Stimulated activated CD8-positive, alpha-beta memory T cell treated with anti-CD3 and anti-CD28 coated beads, Interleukin-12 subunit alpha, Interleukin-12 subunit beta, amount 100 ng/mL, for 1 hour (primary cell): ENCODE measurements at places on chromosomes 2 and 18.

DNA sequence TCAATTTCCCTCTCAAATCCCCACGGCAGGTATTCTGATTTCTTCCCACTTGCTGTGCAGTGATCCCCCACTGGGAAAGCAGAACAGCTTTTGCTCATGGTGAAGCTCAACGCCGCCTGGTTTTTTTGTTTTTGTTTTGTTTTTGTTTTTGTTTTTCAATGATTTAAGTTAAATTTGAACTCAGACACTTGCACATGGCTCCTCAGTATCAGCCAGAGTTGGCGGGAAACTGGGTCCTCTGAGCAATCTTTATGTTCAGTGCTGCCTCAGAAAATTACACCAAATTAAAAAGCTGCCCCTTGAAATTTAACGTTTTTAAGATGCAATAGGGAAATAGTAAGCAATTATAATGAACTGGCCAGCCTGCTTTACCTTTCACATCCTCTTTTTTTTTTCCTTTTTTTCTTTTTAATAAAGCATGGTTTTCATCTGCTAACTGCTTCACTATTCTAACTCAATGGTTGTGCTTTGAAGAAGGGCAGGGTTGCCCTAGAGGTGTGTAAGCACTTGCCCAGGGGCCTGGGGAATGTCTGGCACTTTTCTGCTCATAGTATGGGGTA, 277.0 kb upstream of the HNRNPA3 start:
- no peak for DNase-seq

GRCh38 chr2:128284037-128284441, 34.6 kb downstream of the HS6ST1 start:
- no peak for DNase-seq

GRCh38 chr2:98464772-98465310, 20.2 kb downstream of the INPP4A start:
- DNase-seq, result no peak

DNA sequence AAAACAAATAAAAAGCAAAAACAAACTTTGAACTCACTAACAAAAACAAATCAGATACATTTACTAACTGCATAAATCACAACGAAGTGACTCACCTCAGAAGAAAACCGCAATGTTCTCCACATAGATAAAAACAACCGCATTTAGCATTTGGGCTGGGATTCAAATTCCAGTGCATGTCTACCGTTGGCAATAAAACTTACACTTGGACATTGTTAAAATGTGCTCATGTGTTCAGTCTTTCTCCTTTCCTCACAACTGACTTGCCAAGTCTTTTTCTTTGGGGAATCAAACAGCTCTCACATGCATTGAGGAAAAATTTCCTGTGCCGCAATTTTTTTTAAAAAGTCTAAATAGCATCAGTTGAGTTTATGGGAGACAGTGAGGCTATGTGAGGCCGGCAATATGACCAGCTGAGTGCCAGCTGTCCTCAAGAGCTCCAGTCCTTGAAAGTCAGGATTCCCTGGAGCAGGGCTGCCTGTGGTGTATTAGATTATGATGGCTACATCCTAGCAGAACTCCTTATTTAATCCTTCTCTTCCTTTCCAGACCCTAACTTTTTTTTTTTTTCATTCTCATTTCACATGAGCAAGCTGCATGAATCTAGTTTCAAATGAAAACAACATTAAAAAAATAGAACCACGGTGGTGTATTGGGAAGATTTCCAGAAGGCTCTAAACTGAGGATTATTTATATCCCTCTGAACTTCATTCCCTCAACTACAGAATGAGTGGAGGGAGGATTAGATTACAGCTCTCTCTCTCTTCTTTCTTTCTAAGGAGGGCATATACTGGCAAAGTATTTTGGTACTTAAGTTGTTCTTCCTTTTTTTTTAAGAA, 70.2 kb upstream of the MEIS1 start:
- DNase-seq, result no peak

DNA sequence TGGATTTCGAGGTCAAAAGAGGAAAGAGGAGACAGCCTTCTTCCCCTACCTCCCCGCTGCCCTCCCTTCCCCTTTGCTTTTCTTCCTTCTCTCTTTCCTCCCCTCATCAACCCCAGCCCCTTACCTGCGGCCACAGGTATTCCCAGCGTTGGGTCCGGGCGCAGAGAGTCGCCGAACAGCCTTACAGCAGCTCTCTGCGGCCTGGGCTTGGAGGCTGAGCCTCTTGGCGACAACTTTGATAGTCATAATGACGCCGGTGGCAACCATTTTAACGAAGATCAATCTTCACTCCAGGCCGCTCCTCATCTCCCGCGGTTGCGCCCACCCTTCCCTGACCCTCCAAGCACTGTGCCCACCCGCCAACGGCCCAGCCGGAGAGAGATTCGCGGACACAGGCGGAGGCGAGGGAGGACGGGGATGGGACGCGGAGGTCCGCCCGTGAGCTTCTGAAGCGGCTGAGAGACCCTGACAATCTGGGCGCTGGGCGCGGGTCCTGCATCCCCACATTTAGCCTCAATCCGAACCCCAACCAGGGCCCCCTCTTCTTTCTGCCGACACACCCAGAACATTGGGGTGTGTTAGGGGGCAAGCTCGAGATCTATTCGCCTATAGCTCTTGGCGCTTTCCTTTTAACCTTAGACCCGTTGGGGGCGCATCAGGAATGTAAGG, 1.5 kb upstream of the EVX2 start:
- DNase-seq, result no peak

DNA sequence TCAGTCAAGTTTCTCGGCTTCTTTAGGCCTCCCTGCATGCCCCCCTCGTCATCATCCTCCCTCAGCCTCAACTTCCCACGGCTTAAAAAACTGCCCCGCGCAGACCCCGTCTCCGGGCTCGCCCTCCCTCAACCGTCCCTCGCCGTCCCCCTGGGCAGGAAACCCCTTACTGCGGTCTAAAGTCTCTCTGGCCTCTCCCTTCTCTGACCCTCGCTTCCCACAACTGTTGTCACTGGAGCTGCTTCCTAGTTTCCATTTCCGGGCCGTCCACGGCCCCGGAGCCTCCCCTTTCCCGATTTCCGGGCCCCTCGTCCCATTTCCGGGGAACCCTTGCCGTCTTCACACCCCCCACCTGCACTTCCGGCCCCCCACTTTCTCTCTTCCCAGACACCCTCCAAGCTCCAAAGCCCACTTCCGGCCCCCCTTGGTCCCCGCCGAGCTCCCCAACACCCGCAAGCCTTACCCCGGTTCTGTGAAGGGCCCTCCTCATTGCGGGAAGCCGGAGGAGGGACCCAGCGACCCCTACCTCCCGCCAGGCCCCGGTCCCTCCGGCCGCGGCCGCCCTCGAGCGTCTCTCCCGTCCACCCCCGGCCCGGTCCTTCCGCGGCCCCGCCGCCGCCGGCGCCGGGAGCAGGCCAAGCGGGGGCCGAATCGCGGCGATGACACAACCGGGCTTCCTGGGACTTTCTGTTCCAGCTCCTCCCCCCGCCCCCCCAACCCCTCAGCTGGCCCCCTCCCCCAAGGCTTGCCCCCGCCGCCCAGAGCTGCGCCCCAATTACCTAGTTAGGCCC, 513 bp downstream of the TRIP12 start:
- peak; percentile 43 for DNase-seq

DNA sequence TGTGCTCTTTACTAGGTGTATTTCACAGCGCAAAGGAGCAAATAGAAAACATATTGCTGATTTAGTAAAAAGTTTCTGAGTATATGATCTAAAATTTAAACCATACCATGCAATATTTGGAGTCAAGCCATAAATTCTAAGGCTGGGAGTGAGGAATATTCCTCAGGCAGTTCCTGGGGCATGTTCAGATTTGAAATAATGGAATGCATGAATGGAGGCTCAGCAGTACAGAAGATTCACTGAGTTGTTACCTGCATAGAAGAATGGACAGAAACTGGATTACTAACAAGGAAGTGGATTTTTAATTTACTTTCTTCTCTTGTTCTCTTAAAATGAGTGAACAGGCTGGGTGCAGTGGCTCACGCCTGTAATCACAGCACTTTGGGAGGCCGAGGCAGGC, 441.0 kb upstream of the MAP2 start:
- DNase-seq, result no peak

- no peak for DNase-seq
Observed at GRCh38 chr2:105141099-105141614, 100.4 kb upstream of the GPR45 start.

- DNase-seq, result no peak
Observed at GRCh38 chr18:48402953-48403352, 6.2 kb downstream of the ZBTB7C start.

GRCh38 chr2:201796478-201796865, 9.9 kb upstream of the CDK15 start:
- DNase-seq, result no peak

GRCh38 chr2:214800180-214800579, 9.3 kb downstream of the BARD1 start:
- no peak for DNase-seq

DNA sequence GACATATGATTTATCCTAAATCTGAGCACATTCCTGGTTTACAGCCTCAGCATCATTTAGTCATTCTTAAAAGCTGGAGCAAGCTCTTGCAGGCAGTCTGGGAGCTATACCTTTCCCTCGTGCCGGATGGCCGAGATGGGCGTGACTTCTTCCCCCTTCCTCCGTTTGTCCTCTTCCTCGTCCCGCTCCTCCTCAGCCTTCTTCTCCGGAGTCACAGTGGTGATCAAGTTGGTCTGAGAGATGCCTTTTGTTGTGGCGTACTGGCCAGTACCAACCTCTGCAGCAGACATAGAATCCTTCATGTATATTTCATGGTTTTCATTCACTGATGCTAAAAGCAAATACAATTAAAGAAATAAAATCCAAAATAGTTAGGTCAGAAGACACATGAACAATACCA, 124.1 kb upstream of the ZBTB14 start:
- DNase-seq, result no peak
